NCI-H1436 treated with DMSO at 0.1 percent for 48 hours (cell line): ENCODE measurements at places on chromosomes 4 and X.

- DNase-seq = peak; percentile 85
Observed at GRCh38 chr4:184347251-184348239, 126.8 kb downstream of the IRF2 start.

- DNase-seq = peak; percentile 7
Observed at GRCh38 chrX:106898462-106898861, 4.7 kb downstream of the RIPPLY1 start.

- peak; percentile 5 for DNase-seq
Observed at GRCh38 chrX:131792789-131793462, 230.2 kb upstream of the STK26 start.

- no peak for DNase-seq
Observed at GRCh38 chrX:45850197-45850774, 649.6 kb upstream of the DIPK2B start.

GRCh38 chrX:120286733-120287512 lies 24.3 kb downstream of the TMEM255A start:
- no peak for DNase-seq

- DNase-seq = no peak
Observed at GRCh38 chr4:62269918-62270317, 1069.8 kb downstream of the ADGRL3 start.

- DNase-seq = no peak
Observed at GRCh38 chr4:27381815-27382214, 521.2 kb downstream of the STIM2 start.

DNA sequence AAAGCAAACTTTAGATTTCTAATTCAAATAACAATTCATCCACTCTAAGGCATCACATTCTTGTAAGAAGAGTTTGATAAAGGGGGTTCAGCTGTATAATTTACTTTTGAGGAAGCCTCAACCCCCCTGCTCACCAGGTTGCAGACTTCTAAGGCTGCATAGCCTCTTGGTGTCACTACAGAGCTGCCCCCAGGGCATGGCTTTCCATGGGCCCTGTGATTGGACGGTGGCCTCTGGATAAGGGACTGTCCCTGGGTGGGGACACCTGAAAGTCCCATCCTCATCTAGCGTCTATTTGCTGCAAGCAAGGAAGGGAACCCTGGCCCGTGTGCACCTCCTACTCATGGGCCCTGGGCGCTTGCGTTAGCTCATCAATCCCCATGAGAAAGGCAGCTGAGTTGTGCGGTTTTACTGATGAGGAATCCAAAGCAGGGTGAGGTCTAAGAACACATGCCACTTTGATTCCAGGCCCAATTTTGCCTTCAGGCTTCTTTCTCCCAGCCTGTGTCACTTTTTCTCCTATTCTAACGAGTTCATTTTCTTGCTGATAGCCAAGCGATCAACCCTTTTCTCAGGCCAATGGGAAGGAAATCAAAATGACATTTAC lies 51.8 kb downstream of the SCML1 start:
- no peak for DNase-seq

GRCh38 chr4:138919094-138919936 lies 96.3 kb upstream of the NOCT start:
- DNase-seq = peak; percentile 20

GRCh38 chr4:71377561-71377960 lies 38.7 kb downstream of the SLC4A4 start:
- DNase-seq = no peak

- no peak for DNase-seq
Observed at GRCh38 chr4:102614801-102615200, 113.6 kb downstream of the NFKB1 start.

DNA sequence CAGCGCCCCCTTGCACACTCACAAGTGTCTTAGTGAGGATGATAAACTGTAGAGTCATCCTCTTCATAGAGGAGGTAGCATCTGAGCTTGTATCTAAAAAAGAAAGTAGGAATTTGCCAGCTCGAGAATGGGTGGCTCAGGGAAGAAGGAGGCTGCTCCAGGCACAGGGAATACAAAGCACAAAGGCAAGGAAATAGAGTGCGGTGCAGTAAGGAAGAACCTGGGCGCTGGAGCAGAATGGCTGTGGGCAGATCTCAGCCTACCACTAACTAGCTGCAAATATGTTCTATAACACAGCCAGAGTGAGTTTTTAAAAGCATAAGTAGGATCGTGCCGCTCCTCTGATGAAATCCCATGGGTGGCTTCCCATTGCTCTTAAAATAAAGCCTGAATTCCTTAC lies 61.6 kb upstream of the MAPK10 start:
- no peak for DNase-seq

GRCh38 chr4:87865288-87865687 lies 32.5 kb downstream of the MEPE start:
- DNase-seq = no peak

GRCh38 chrX:70454441-70455365 lies 10.1 kb downstream of the DLG3 start:
- DNase-seq = peak; percentile 96

- no peak for DNase-seq
Observed at GRCh38 chrX:46710927-46711623, 47.8 kb downstream of the SLC9A7 start.

GRCh38 chr4:182925298-182925757 lies 8.1 kb upstream of the DCTD start:
- peak; percentile 35 for DNase-seq

DNA sequence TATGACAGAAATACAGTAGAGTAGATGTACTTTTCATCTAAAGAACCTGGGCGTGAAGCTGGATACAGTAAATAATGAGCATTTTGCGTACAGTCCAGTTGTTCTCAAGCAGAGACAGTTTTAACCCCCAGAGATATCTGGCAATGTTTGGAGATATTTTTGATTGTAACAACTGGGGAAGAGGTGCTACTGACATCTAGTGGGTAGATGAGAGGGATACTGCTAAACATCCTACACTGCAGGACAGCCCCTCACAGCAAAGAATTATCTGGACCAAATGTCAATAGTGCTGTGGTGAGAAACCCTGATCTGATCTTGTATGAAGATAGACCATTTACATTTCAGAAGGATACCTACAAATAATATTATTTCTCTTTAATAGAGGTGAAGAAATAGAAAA lies 200.2 kb upstream of the FAM47A start:
- no peak for DNase-seq

- no peak for DNase-seq
Observed at GRCh38 chr4:13535708-13536361, 8.5 kb downstream of the NKX3-2 start.

DNA sequence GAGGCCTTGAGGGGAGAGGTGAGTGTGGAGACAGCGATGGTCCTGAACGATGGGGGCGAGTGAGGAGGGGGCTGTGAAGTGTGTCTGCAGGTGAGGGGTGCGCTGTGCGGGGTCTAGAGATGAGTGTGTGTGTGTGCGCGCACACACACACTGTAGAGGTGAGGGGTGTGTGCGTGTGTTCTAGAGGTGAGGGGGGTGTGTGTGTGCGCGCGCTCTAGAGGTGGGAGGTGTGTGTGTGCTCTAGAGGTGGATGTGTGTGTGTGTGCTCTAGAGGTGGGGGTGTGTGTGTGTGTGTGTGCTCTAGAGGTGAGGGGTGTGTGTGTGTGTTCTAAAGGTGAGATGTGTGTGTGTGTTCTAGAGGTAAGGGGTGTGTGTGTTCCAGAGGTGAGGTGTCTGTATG lies 574 bp downstream of the BST1 start:
- DNase-seq = no peak

DNA sequence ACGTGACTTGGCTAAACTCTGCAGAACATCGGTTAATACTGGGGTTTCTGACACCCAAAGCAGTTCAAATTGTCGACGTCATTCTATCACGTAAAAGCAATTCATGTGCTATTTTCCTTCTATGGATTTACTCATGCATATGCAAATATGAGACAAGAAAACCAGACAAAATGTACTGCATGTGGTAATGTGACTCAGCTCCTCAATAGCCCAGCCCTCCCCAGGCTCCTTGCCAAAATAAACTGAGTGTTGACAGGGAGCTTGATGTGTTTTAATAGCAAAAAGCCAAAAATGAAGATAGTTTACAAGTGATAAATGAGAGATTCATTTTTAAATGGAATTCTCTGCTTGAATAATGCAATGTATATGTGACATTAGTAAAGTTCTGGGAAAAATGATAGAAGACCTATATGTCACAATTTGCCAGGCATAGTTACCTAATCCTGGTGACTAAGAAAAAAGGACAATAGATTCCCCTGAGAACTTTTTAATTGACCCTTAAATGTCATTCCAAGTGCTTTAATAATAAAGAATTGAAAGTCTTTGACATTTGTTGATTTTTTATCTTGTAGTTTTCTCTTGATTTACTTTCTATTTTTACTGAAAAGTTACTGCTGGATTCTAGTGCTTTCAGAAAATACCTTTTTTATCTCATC lies 1700.6 kb upstream of the TENM3 start:
- DNase-seq = no peak

- DNase-seq = no peak
Observed at GRCh38 chr4:115883847-115884246, 770.4 kb upstream of the NDST4 start.

DNA sequence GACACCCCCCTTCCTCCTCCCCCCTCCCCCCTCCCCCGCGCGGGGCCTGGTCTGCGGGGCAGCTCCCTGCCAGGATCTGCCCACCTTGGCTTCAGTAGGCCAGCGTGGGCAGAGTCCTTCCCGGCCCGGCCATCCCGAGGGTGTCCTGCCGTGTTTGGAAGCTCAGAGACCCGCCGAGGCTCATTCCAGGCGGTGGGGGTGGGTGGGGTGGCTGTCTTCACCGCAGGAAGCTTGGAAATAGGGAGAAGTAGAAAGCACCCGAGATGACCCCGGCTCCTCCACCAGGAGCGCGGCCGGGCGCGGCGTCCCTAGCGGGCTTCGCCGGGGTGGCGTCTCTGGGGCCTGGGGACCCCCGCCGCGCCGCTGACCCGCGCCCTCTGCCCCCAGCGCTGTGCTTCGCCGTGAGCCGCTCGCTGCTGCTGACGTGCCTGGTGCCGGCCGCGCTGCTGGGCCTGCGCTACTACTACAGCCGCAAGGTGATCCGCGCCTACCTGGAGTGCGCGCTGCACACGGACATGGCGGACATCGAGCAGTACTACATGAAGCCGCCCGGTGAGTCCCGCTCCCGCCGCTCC lies 1.6 kb downstream of the NAT8L start:
- DNase-seq = no peak

GRCh38 chr4:1998296-1998695 lies 10.5 kb downstream of the NELFA start:
- no peak for DNase-seq

GRCh38 chrX:150697641-150698040 lies 4.4 kb downstream of the MTMR1 start:
- DNase-seq = no peak

DNA sequence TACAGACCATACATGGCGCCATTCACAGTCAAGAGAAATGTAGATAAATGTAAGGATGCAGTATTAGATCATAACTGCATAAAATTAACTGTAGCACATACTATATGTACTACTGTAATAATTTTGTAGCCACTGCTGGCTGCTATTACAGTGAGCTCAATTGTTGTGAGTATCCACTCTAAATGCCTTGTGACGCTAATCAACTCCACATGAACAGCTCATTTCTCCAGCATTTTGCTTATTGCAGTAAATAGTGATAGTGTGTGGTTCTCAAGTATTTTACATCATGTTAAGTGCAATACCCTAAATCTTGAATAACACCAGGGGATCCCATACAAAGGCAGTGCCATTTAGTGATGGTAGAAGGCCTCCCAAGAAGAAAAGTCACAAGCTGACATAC lies 21.2 kb downstream of the FGFBP1 start:
- no peak for DNase-seq

DNA sequence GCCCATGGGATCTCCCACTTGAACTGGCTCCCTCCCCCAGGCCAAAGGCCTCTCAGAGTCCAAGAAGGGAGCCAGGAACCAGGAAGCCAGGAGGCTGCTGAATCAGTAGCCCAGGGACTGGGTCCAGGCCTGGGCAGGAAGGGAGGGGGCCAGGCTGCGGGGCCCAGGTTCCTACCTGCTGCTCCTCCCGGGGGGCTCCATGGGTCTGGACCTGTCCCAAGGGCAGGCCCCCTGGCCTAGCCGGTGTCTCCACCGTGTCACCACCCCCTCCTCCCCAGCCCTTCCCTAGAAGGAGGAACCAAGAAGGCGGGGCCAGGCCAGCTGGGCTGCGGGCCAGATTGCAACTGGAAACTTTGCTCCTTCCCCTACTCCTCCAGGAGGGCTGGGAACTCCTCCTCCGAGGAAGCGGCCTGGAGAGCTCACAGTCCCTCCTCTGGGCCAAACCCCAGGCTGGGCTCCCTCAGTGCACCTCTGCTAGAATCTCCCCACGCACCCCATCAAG lies at the start of gene IQSEC2:
TSS of gene IQSEC2 (minus strand) at position 264 of the 502 bp plus-strand sequence.
- DNase-seq = no peak

- no peak for DNase-seq
Observed at GRCh38 chrX:20593402-20593801, 326.7 kb upstream of the RPS6KA3 start.

DNA sequence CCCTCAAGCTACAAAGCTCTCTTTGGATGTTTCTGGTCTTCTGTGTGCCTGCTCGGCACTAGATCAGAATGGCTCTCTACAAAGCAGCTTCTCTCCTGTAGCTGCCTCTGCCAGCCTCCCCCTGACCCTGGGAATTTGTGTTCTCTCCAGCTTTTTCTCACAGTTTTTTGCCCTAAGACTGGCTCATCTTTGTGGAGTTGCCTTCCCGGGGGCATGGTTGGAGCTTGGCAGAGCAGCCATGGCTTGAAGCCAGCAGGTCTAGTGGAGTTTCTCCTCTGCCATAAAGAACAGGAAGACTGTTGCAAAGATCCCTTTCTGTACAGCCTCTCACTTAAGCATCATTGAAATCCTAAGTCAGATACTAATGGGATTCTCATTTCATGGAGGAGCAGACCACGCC lies 163.3 kb upstream of the MAMLD1 start:
- DNase-seq = no peak

- no peak for DNase-seq
Observed at GRCh38 chr4:140752291-140753068, 3.7 kb downstream of the TBC1D9 start.

GRCh38 chr4:165410214-165410613 lies 31.4 kb downstream of the CPE start:
- DNase-seq = no peak

DNA sequence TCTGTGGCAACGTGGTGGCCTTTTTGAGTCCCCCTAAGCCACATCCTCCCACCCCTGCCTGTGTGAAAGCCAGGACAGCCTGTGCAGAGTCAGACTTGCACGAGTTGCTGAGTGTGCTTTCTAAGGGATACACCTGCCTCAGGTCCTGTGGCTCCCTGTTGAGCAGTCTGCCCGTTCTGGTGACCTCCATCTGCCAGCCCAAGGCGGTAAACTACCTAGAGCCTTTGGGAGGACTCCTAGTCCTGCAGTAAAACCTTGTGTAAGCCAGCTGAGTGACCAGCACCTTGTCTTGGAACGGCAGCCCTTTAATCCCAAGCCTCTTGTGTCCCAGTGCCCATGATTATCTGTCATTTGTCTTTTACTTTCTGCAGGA lies 69.3 kb downstream of the NBDY start:
- DNase-seq = no peak

DNA sequence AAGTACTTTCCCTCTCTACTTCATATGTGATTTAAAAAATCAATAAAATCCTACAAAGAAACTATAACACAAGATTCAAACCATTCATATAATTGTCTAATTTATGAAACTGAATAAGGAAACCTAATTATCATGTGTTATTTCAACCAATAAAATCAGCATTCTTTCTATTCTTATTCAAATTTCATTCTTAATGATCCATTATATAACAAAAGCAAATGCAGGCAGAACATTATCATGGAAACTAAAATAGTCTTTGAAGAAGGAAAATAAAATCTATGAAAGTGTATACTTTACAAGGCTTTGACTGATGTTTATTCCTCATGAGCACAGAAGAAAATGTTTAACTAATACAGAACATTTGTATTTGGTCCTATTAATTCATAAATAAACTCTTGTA lies 47.6 kb downstream of the CNOT6L start:
- no peak for DNase-seq
